ENCODE measurements at places on chromosomes 2 and 18.

DNA sequence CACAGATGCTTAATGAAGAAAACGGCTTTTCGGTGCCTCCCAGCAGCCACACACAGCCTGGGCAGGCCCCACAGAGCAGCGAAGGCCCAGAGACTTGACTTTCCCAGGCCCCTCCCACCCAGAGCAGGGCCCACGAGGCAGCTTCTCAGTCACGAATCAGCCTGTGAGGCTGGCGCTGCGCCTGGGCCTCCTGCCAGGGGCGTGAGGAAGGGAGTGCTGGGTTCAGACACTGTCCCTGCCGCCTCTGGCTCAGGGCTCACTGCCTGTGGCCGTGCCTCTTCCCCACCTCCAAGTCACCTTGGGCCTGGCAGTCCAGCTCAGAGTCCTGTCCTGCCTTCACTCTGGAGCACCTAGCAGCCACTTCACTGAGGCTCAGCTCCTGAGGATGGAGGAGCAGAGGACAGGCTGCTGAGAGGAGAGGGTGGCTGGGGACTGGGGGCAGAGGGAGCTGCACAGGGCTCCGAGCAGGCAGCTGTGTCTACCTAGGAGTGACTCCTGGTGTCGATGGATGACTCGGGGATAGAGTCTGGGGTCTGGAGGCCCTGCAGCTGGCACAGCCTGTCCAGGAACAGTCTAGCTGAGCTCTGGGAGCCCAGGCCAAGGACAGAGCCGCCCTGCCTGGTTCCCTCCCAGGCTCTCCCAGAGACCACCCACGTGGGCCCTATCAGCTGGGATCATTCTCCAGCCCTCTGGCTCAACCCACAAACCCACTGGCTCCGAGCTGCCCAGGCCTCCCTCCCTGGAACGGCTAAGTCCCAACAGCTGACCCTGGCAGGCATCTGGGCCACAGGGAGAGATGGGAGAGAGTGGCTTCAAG lies 36.4 kb upstream of the FOSL2 start:
- DNase-seq, result no peak

- DNase-seq, result no peak
These were observed 584.2 kb downstream of the SUCLG1 start for GRCh38 chr2:83874712-83875430.

DNA sequence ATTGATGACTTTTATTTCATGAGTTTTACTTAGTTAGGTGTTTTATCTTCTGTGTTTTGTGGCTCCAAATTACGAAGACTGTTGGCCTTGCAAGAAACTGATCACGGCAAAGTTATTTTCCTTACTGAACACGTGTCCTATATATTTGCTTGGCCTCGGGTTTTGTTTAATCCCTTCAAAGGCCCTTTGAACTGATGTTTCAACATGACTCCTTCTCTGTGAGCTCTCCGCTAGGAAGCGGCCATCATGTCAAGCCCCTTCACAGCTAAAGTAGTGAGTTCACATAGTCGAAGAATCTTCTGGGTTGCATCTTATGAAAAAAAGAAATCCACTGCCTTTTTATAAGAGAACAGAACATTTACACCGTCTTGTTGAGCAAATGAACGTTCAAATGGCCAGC lies 159.3 kb downstream of the GBX2 start:
- no peak for DNase-seq

DNA sequence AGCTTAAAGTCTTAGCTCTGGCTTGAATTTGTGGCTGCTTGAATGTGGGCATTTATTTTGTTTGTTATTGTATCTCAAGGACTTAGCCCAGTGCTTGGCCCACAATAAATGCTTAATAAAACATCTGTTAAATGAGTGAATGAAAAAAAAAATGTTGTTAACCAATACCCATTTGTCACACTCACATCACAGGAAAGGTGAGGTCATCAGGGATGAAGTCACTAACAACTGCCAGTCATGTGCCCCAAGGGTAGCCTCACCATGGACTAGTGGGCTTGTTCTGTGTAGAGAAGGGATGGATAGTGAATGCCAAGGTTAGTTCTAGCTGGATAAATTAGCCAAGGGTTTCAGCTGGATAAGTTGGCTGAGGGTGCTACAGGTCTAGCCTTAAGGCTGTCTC lies 3.0 kb downstream of the NRBP1 start:
- no peak for DNase-seq

GRCh38 chr2:67240507-67240906 lies 156.6 kb upstream of the ETAA1 start:
- DNase-seq, result no peak

- peak; percentile 78 for DNase-seq
These were observed 31.8 kb downstream of the ARHGAP25 start for GRCh38 chr2:68766376-68766845.

- peak; percentile 67 for DNase-seq
These were observed 1.4 kb downstream of the ARID5A start for GRCh38 chr2:96537734-96538486.

DNA sequence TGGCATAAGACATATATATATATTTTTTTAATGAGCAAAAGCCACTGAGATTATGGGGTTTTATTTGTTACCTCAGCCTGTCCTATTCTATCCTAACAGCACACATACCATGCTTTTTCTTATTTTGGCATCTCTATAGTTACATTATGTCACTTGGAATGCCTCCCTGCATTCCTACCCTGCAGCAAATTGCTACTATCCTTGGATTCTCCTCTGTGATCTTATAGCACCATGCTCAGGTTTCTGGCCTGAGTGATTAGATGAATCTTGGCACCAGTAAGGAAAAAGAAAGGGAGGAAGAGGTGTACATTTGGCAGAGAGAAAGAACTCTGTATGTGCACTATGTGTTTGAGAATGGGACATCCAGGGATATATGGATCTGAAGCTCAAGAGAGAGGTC lies 86.3 kb upstream of the PELI1 start:
- DNase-seq, result no peak

GRCh38 chr18:38648179-38648578 lies 1082.6 kb upstream of the CELF4 start:
- no peak for DNase-seq

DNA sequence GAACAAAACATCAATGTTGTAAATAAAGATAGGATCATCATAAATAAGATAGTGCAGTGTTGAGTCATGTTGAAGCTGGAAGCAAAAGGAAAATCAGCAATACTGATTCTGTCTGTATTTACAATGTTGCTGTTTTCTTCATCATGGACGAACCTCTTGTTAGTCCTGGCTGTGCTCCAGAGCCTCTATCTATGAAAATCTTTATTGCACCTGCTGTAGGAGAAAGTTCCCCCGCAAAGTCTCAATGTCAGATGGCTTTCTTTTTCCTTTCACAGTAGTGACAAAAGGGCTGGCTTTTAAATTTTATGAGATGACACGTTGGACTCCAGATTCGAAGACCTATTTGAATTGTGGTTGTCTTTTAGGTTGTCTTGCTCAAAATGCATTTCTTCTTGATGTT lies 98.5 kb upstream of the LRRTM1 start:
- no peak for DNase-seq

DNA sequence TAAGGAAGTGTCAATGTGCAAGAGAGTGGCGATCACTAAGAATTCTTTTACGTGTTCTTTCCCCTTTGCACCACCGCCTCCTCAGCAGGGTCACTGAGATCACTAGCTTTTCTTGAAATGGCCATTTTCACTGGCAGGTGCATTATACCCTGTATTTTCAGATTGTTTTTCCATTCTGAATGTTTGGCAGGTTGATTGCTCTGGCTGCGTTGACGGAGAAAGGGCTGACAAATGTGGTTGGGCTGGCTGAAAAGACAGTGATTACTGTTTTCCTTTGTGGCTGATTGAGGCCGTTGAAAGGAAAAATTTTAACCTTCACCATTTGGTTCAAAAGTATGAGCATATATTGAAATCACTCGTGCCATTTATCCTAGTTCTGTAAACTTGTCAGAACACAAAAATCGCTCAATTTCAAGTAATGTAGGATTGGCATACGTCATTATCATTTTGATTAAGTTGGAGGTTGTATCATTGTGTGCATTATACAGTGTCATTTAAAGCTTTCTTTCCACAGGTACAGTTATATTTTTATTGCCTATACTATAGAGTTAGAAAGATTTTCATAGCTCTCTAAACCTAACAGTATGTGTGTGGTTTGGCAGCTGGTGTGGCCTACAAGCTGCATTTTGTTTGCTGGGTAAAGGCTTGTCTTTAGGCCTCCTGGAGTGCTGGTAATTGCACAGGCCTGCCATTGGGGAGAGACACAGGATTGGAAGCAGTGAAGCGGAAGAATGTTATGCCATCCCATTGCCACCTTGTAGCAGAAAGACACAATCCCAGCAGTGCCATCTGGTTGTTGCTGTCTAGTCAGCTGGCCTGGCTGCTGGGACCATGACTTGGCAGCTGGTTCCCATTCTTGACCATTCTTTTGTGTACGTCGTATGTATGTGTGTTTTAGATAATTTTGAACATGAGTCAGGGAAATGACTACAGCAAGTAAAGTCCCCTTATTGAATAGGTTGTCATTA lies 36.7 kb downstream of the DYNC1I2 start:
- DNase-seq, result no peak

- DNase-seq, result no peak
These were observed 146.2 kb downstream of the LDLRAD4 start for GRCh38 chr18:13364721-13365205.

DNA sequence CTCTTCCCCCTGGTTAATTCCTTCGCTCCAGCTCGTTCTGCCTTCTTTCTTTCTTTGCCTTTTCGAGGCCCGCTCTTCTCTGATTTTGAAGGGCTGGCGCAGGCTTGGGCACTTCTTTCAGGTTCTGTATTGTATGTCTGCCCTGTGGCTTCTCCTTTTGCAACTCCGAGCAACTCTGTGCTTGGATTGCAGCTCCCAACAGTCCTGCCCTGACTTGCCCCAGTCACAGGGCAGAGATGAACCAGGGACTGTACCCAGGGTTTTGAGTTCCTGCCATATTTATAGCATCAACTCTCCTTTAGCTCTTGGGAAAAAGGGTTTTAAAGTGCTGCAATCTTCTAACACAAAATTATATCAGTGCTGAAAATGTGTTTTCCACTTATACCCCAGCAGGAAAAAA lies 31.1 kb upstream of the CD8A start:
- no peak for DNase-seq

DNA sequence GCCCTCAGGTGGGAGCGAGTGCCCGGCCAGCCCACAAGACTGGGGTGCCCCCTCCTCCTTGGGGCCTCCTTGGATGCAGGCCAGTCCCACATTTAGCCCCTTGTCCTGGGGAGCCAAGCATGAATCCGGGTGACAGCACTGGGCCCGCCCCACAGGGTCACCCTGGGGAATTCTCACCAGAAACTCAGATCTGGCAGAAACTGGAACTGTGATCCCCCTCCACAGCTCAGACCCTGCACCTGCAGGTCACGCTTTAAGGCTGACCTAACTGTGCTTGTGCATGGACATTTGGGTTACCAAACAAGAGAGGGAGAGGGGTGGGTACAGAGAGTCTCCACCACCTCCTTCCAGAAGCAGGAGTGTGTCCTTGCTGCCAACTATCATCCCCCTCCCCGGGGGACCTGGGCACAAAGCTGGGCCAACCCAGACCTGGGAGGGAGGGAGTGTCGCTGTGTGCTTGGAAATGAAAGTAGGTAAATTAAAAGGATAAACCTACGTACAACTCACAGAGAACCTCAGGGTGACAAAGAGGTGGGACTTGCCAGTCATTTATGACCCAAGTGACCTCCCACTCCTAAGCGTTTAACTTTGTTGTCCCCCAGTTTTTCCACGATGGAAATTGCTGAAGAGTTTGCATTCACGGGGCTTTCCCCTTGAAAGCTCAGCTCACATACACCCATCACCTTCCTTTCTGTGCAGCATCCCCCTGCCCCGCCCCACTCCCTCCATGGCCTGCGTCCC lies 9.1 kb downstream of the ITM2C start:
- DNase-seq, result no peak

- DNase-seq, result no peak
These were observed 101.0 kb upstream of the RNF152 start for GRCh38 chr18:61993831-61994230.

DNA sequence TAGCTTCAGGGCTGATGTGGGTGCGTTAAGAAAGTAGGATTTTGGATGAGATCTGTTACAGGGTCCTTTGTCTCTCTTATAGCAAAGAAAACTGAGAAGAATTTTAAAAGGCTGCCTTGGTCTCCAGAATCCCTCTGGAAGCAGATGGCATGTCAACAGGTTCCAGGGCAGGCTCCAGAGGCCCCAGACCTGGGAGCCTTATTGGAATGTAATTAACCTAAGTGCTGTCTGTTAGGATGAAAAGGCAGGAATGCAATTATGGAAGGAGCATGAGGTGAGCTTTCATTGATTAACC lies 97.2 kb upstream of the PKDCC start:
- no peak for DNase-seq

GRCh38 chr18:31057051-31057450 lies 14.5 kb upstream of the DSC3 start:
- no peak for DNase-seq

GRCh38 chr2:160213511-160213910 lies 13.4 kb upstream of the ITGB6 start:
- no peak for DNase-seq

DNA sequence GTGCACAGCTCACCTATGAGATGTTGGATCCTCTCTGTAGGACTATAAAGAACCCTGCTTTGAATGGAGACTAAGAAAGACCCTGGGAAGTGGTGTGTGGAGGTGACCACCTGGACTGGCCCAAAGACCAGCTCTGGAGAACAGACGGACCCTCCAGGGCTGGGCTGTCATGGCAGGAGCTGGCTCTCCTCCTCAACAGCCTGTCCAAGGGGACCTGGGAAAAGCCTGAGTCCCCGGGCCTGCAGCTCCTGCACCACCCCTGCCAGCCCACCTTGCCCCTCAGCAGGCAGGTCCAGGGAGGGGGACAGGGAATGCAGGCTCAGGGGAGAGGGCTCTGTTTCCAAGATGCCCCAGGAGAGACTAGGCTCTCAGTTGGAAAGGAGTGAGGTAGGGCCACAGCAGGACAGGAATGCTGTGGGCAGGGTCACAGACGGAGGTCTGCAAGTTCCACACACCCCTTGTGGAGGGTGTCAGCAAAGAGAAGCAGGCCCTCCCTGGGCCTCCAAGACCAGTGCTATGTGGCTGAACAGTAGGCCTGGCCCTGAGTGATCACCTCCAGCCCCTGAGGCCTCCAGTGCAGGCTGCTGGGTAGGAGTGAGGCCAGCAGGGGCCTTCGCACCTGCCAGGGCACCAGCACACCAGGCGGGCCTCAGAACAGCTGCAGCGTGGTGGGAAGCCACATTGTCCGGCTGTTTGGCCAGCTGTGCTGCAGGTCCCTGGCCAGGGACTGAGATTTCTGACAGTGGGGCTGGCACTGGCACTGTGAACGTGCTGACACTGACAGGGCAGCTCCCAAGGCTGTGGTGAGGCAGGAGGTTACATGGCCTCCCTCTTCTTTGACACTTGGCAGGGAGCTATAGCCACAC lies 86.4 kb upstream of the OTOS start:
- DNase-seq, result no peak

GRCh38 chr2:225556461-225556860 lies 157.0 kb downstream of the NYAP2 start:
- DNase-seq, result no peak

DNA sequence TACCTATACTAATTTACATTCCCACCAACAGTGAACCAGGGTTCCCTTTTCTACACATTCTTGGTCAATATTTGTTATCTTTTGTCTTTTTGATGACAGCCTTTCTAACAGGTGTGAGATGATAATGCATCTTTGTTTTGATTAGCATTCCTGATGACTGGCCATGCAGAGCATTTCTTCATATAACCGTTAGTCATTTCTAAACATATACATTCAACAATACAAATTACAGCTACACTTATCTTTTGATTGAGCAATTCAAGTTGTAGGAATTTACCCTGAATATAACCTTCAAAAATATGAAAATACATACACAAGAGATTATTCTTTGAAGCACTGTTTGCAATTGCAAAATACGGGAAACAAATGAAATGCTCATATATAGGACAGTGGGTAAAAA lies 94.9 kb downstream of the TMEM131 start:
- DNase-seq, result no peak

GRCh38 chr2:123717636-123718334 lies 307.3 kb upstream of the CNTNAP5 start:
- no peak for DNase-seq

GRCh38 chr2:165825041-165825440 lies 31.0 kb upstream of the GALNT3 start:
- DNase-seq, result no peak
